Mesothelial cell of epicardium (in vitro differentiated cells): ENCODE measurements at places on chromosomes 12 and 14.

- DNase-seq: no peak
- H3K27ac ChIP-seq: peak overlapping the region; percentile 28
- H3K4me3 ChIP-seq: no peak overlapping the region
- peaks cover 10% of the 10 kb centered on the region for H3K27me3 ChIP-seq
- peaks cover 21% of the 10 kb centered on the region for H3K4me1 ChIP-seq
Observed at GRCh38 chr12:67705394-67706370, 57.1 kb downstream of the DYRK2 start.

DNA sequence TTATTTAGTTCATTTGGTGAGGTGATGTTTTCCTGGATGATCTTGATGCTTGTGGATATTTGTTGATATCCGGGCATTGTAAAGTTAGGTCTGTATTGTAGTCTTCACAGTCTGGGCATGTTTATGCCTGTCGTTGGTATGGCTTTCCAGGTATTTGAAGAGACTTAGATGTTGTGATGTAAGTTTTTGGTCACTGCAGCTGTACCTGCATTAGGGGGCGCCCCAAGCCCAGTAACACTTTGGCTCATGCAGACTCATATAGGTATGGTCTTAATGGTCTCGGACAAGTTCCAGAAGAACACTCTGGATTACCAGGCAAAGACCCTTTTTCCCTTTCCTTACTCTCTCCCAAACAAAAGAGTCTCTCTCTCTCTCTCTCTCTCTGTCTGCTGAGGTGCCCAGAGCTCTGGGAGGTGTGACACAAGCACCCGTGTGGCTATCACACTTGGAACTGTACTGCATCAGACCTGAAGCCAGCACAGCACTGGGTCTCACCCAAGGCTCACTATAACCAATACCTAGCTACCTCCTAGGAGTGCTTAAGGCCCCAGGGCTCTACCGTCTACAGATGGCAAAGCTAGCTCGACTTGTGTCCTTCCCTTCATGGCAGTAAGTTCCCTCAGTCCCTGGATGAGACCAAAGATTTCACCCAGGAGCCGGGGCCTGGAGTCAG is 425.8 kb upstream of the ATXN7L3B start:
- no peak for DNase-seq
- no peak overlapping the region for H3K4me3 ChIP-seq
- no peaks in the 10 kb centered on the region for H3K4me1 ChIP-seq
- peaks cover 2% of the 10 kb centered on the region for H3K27me3 ChIP-seq
- no peak overlapping the region for H3K27ac ChIP-seq

- no peak overlapping the region for H3K27ac ChIP-seq
- no peak overlapping the region for H3K4me3 ChIP-seq
- no peak for DNase-seq
- no peaks in the 10 kb centered on the region for H3K27me3 ChIP-seq
- H3K36me3 ChIP-seq: no peaks in the 10 kb centered on the region
Observed at GRCh38 chr12:28780096-28780495, 369.0 kb upstream of the FAR2 start.

DNA sequence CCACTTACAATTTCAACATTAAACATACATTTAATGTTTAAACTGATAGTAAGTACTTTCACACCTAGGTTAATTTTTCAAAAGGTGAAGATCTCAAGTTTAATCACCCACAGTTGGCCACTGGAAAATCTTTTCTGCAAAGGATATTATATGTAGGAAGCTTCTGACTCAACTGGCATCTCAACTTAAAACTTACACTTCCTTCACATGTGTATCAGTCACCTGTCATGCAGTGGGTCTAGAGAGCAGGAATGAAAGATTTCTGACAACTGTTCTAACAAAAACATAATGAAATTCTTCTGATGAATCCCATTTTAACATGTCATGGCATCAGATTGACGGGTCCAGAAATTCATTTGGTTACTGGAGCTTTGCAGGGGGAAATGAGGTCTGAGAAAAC is 192.8 kb downstream of the KLHL28 start:
- DNase-seq: no peak
- H3K36me3 ChIP-seq: peaks cover 4% of the 10 kb centered on the region
- H3K27ac ChIP-seq: no peak overlapping the region
- no peaks in the 10 kb centered on the region for H3K27me3 ChIP-seq
- no peak overlapping the region for H3K4me3 ChIP-seq
- peaks cover 53% of the 10 kb centered on the region for H3K4me1 ChIP-seq

DNA sequence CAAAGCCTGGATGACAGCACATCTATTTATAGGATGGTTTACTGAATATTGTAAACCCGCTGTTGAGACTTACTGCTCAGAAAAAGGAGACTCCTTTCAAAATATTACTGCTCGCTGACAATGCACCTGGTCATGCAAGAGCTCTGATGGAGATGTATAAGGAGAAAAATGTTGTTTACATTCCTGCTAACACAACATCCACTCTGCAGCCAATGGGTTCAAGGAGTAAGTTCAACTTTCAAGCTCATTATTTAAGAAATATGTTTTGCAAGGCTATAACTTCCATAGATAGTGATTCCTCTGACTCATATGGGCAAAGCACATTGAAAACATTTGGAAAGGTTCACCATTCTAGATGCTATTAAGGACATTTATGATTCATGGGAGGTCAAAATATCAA is 201.7 kb downstream of the SNAPC1 start:
- H3K36me3 ChIP-seq: no peaks in the 10 kb centered on the region
- no peaks in the 10 kb centered on the region for H3K4me1 ChIP-seq
- no peak overlapping the region for H3K27ac ChIP-seq
- H3K4me3 ChIP-seq: no peak overlapping the region
- no peak for DNase-seq
- H3K27me3 ChIP-seq: no peaks in the 10 kb centered on the region
